ENCODE measurements at places on chromosomes 5 and 9.

DNA sequence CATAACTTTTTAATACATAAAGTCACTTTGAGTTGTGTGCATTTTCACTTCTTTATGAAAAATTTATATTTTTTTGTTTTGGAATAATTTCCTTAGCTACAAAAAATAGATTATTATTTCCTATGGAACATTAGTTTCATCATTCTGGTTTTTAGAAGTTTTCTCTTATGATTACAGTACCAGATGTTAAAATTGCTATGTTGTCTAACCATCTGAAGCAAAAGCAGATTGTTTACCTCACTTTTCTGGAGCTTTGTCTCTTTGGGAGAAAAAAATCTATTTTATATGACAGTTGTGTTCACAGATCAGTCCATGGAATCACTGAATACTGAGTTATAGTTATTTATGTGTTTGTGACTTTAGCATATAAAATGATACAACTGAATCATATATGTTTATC lies 708.9 kb upstream of the RIOK2 start:
- no peak for DNase-seq

- DNase-seq, result no peak
These were observed 113.0 kb downstream of the FAM170A start for GRCh38 chr5:119742311-119742710.

- DNase-seq, result no peak
These were observed 77.4 kb downstream of the SEC61B start for GRCh38 chr9:99299211-99300102.

DNA sequence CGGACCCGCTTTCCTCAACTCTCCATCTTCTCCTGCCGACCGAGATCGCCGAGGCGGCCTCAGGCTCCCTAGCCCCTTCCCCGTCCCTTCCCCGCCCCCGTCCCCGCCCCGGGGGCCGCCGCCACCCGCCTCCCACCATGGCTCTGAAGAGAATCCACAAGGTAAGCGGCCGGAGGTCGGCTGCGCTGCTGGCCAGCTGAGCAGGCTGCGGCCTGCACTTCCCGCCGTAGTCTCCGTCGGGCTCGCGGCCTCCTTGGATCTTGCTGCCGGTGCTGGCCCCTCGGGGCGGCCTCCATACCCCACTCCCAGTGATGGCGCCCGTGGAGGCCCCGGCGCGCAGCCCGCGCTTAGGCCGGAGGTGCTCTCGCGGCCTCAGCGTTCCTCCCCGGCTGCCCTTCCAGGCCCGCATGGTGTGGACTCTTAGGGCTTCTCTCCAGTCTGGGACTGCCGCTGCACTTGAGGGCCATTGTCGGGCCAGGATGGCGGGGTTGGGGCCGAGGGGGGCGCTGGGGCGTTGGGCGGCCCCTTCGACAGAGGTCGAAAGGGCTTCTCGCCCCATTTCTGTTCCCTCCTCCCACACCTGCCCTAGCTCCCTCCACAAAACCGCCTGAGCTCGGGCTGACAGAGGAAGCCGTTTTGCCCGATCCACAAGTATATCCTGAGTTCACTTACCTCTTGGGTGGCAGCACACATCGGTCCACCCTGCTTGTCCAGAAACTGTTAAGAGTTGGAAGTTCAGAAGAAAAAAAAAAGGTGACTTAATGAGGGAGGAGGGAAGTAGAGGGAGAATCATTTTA lies 714 bp downstream of the UBE2D2 start:
- no peak for DNase-seq

DNA sequence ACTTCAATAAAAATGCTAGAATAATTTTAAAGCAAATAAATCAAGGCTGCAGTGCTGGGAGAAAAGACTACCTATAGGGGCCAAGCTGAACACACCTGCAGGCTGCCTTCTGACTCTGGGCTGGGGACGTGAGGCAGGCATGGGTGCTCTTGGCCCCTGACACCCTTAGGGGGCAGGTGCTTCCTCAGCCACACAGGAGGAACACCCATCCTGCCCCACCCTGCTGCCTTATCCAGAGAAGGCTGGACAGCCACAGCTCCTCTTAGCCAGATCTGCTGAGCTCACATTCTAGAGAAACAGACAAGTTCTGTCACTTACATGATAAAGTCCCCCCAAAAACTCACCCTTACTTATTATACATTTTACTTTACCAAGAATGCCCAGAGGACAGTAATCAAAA lies 6.6 kb upstream of the LMX1B start:
- DNase-seq, result no peak

DNA sequence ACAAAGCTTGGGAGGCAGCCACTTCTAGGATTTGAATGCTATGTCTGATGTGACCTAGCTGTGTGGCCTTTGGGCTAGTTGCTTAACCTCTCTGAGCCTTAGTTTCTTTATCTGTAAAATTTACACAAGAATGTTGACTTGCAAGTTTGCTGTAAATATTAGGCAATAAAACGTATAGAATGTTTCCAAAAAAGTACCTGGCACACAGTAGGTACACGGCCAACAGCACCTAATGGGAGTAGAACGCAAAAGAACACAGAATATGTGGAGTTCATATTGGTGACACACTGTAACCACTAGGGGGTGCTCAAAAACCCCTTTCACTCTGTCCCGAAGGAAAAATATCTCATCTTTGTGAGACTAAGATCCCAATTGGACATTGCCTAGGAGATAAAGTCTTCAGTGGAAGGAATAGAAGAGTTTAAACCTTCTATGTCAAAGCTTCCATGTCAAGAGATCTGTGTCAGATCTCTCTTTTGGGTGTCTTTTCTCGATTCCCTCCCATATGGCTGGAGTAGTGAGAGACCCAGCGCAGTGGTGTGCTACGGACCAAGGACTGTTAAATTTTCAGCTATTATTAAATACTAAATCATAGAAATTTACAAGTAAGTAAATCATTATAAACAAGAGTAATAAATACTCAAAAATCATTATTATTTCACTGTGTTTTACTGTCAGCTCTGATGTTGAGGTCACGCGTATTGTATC lies 145.4 kb upstream of the RAD23B start:
- DNase-seq, result no peak

GRCh38 chr5:180332861-180333260 lies 20.3 kb downstream of the GFPT2 start:
- DNase-seq, result no peak

- DNase-seq, result no peak
These were observed 26.5 kb upstream of the ABO start for GRCh38 chr9:133301253-133302230.

DNA sequence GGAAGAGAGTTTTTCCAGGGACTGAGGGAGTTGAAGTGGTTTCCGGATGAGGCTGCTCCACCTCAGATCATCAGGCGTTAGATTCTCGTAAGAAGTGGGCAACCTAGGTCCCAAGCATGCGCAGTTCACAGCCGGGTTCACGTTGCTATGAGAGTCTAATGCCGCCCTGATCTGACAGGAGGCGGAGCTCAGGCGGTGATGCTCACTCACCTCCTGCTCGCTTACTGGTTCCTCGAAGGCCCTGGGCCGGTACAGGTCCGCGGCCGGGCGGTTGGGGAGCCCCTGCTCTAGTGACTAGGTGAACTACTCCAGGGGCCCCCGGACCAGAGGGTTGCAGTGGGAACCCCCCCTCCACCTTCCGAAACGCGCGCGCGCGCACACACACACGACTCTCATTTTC lies 997 bp upstream of the RNF130 start:
- no peak for DNase-seq

- DNase-seq, result no peak
These were observed 3.1 kb downstream of the CLTB start for GRCh38 chr5:176413255-176413565.

- no peak for DNase-seq
These were observed 71.5 kb downstream of the PSMB7 start for GRCh38 chr9:124343533-124344290.

Data from cortex of kidney (tissue), 1 donor.